HFFc6 (cell line): ENCODE measurements at places on chromosomes 1 and 21.

GRCh38 chr21:14321042-14321441 is 61.9 kb downstream of the HSPA13 start:
- DNase-seq = no peak

DNA sequence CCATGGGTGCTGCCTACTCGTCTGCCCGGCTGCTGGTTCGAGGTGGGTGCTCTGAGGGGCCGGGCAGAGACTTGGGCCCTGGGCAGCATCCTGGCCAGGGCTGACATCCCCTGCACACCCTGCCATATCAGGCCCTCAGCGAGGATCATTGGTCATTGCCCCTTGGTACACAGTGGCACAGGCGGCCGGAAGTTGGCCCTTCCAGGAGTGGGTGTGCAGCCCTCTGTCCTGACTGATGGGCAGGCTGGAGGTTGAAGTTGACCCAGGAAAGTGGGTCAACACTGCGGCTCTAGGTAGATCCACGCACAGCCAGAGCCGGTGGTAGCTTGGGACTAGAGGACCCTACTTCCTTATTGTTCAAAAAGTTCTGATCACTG is 72.9 kb downstream of the TRIM11 start:
- no peak for DNase-seq

GRCh38 chr1:32040711-32041110 is 27.0 kb downstream of the KHDRBS1 start:
- no peak for DNase-seq

DNA sequence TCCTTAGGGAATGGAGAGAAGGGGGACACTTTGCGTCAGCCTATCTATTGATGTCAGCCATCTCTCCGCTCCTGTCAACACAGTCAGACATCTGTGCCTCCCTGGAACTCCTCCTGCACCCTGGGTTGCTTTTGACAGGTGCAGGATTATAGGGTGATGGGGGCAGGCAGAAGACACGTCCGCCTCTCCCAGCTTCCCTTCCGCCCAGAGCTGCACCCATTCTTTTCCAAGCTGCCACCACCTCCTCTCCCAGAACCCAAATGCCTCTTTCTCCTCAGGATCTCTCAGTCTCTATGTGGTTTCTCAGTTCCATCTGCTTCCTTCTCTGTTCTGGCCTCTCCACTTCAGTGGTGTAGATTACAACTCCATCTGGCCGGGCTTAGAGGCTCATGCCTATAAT is 17.1 kb upstream of the KIF1B start:
- DNase-seq = no peak

- DNase-seq = peak; percentile 6
These were observed 65.7 kb upstream of the RNF11 start for GRCh38 chr1:51170342-51170741.

- DNase-seq = no peak
These were observed 32.4 kb upstream of the F13B start for GRCh38 chr1:197099444-197099843.

- DNase-seq = no peak
These were observed at the start of gene LPAR3 for GRCh38 chr1:84892705-84893618. Gene LPAR3, minus strand, starts transcription at chr1:84893206. Its CDS starts 27,086 bp downstream, at chr1:84866120.

DNA sequence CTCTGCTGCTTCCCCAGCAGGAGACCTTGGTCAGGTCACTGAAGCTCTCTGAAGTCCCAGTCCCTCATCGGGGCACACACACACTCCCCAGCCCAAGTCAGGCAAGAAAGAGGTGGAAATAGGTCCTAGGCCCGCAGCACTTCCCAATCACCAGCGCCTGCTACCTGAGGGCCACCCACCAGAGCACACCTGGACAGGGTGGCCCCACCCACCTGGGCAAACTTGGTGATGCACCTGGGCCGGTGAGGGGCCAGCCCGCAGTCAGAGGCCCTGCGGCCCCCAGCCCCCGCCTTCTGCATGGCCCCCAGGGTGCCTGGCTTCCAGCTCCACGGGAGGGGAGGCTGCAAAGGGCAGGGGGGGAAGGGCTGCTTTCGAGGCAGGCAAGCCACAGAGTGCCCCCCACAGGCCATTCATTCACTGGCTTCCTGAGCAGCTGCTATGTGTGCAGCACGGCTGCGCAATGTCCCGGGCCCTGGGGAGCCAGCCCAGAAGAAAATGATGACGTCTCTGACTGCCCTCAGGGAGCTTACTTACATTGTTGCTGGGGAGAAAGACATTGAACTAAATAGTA is 4.7 kb downstream of the SH2D5 start:
- DNase-seq = no peak

GRCh38 chr1:168146626-168147025 is 9.9 kb upstream of the GPR161 start:
- no peak for DNase-seq

- no peak for DNase-seq
These were observed 47.1 kb upstream of the TMPRSS2 start for GRCh38 chr21:41555057-41555456.

GRCh38 chr21:27756191-27756590 is 789.3 kb upstream of the ADAMTS5 start:
- DNase-seq = no peak

DNA sequence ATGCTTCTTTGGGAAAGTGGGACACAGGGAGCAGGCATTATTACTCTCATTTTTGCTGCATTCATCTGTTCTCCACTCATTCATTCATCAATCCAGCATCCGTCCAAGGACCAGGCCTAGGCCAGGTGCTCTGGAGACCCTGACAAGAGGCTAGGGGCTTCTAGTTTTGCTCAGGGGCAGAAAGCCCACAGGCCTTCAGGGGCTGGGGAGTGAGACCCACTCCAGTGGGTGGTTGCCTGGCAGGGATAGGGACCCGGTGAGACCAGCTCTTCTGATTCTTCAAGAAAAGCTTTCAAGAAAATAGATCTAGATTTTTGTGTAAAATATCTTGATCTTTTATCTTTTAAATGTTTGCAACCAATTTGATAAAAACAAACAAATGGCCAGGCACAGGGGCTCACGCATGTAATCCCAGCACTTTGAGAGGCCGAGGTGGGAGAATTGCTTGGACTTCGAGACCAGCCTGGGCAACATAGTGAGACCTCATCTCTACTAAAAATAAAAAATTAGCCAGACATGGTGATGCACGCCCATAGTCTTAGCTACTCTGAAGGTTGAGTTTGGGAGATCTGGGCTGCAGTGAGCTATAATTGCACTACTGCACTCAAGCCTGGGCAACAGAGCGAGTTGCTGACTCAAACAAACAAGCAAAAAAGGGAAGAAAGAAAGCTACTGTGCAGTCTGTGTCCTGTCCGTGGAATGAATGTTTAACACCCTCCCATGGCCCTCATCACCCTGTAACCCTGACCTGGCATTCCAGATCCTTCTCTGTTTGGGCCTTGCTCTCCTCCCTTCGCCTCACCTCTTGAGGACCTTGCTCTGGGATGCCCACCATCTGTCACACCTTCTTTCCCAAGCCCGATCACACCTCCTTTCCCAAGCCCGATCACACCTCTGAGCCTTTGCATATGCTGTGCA is 17.3 kb upstream of the LRP8 start:
- DNase-seq = no peak

GRCh38 chr1:147238053-147238902 is 4.2 kb upstream of the CHD1L start:
- no peak for DNase-seq

DNA sequence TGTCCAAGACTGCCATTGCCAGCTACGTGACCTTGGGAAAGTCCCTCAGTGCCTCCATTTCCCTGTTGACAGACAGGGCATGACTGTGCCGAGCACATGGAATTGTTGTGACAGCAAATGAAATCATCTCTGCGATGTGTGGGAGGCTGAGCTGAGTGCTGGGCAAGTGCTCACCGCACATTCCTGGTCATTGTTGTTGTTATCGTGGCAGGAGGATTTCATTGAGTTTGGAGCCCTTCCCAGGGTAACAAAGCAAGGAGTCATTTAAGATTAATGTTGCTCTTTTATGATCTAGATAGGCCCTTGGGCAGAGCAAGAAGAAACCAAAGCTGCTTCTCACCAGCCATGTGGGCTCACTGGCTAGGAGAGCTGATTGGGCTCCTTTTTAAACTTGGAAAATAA is 39.6 kb upstream of the ITPKB start:
- peak; percentile 91 for DNase-seq

GRCh38 chr1:44076066-44076465 is 42.6 kb upstream of the KLF17 start:
- DNase-seq = no peak

GRCh38 chr21:42311816-42312625 is 3.2 kb downstream of the TFF3 start:
- no peak for DNase-seq

GRCh38 chr1:150829751-150830150 is 21.7 kb upstream of the CTSK start:
- DNase-seq = no peak

DNA sequence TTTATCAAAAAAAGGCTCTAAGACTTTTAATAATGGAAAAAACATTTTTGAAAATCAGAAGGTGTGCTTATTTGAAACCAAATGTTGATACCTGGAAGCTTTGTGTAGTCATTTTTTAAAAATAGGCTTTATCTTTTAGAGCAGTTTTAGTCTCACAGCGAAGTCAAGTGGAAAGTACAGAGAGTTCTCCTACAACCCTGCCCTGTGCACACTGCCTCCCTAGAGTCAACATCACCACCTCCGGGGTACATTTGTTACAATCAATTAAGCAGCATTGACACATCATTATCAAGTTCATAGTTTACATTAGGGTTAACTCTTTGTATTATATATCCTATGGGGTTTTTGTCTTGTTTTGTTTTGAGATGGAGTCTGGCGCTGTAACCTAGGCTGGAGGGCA is 10.7 kb upstream of the ERO1B start:
- no peak for DNase-seq

DNA sequence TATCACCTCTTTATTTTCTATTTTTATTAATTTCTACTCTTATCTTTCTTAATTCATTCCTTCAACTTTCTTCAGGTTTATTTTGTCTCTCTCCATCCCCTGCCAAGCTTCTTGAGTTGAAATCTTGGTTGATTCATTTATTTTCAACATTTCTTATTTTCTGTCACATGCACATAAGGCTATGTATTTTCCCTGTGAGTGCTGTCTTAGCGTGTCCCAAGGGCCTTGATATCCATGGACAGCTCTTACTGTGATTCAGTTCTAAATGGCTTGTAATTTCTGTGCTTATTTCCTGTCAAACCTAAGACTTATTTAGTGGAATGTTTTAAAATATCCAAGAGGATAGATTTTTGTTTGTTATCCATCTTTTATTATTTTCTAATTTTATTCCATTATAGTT is 36.8 kb upstream of the SCAF4 start:
- DNase-seq = no peak

- no peak for DNase-seq
These were observed 76.3 kb downstream of the OBSCN start for GRCh38 chr1:228284148-228284495.

DNA sequence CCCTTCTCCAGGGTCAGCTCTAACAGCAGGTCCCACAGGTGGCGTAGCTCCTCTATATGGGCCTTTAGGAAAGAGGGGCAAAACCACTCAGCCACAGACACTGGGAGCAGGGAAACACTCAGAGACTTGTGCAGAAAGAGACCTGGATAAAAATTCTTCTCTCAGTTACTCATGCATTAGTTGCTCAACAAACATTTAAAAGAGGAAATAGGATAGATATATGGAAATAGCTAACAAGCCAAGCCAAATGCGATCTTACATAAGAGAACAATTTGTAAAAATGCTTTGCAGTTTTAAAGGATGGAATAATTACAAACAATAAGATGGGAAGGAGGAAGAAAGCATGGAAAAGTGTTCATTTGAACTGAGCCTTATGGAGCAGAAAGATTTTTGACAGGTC is 4.9 kb downstream of the SPTA1 start:
- DNase-seq = no peak

DNA sequence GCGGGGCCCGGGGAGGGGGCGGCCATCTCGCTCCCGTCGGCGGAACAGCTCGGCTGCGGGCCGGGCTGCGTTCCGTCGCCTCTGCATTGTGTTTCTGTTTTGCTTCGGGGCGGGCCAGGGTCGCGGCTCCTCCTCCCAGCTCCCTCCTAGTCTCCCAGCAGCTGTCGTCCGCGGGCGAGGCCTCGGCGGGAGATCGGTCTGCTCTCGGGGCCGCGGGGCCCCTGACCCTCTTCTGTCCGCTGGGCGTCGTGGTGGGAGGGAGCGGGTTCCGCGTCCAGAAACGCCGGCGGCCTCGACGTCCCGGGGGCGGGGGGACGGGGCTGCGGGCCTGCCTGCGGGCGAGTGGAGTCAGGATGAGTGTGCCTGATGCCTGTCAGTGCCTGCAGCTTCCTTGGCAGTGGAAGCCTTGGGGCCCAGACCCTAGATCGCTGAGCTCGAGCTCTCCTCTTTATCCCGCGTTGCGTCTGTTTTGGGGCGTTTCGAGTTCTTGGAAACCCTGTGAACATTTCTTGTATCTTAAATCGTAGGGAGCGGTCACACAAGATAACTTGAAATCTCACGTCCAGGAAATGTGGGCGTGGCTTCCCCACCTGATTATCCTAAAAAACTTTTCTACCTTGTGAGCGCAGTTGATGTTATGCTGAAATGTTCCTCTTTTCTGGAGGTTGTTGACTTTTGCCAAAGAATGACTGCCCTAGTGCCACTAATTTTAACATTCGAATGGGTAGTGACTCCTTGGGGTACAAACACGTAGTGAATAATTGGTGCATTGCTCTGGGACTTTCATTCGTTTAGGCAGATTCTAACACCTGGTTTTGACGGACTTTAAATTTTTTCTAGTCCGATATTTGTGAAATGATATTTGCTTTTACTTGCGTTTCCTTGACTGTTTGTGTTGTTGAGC is 676 bp downstream of the MORC3 start:
- DNase-seq = peak; percentile 70

DNA sequence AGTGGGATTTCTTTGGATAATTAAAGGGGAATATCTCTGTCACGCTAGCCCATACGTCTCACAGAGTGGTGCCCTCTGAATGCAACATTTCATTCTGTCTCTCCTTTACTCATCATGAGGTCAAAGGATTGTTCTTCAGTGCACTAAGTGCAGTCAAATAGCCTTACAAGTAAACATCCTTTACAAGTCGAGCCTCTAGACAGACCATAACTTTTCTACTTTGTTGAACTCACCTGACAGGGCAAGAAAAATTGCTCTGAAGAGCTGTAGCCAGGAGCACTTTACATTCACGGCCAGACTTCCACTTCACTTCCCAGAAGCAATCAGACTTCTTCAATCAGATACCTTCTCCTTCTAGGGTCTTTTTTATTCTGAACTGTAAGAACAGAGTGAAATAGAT is 768.0 kb upstream of the TMPRSS15 start:
- no peak for DNase-seq

DNA sequence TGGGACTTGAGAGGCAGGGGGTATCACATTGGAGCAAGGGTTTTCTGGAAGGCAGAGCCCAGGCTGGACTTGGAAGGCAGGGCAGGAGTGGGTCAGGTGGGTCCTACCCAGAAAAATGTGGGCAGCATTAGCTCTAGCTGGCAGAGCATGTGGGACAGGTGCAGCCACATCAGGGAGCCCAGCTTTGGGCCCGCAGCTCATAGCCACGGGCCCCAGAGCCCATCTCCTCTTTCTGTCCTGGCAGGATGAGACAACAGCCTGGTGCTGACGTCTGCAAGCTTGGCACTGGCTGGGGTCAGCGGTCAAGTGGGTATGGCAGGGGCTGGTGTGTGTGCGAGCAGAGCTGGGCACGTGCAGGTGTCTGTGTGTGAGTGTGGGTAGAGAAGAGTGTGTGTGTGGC is 154.7 kb downstream of the GRIK3 start:
- no peak for DNase-seq

GRCh38 chr1:39332291-39332690 is 127.8 kb downstream of the MACF1 start:
- DNase-seq = peak; percentile 15
